Hematopoietic multipotent progenitor cell treated with erythropoietin and hydrocortisone succinate and interleukin-3 and kit ligand, for 15 days (in vitro differentiated cells): ENCODE measurements at places on chromosomes 12 and 14.

- DNase-seq: no peak
Observed at GRCh38 chr14:96710060-96710666, 87.0 kb upstream of the VRK1 start.

DNA sequence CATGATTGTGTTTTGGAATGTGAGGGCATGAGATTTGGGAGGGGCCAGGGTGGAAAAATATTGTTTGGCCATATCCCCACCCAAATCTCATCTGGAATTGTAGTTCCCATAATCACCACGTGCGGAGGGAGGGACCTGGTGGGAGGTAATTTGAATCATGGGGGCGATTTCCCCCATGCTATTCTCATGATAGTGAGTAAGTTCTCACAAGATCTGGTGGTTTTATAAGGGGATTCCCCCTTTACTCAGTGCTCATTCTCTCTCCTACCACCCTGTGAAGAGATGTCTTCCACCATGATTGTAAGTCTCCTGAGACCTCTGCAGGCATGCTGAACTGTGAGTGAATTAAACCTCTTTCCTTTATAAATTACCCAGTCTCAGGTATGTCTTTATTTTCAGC lies 15.7 kb downstream of the OR10P1 start:
- no peak for DNase-seq

GRCh38 chr12:80861641-80862378 lies 75.9 kb downstream of the LIN7A start:
- no peak for DNase-seq

- DNase-seq: no peak
Observed at GRCh38 chr14:29857551-29857950, 70.1 kb downstream of the PRKD1 start.

DNA sequence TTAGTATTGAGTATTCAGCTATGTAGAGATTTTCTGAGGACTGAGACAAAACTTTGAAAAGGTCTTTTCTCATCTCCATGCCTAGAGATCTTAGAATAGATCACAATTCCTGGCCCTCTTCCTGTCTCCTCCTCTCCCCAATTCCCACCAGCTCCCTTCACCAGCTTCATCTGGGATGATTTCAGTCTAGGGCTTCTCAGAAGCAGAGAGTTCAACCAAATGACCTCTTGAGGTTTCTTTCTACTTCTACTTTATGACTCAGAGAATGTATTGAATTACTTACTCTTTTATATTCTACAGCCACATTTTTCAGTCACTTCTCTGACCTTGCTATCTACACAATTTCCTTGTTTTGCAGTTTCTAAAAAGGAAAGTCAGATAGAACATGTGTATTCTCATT lies 19.4 kb upstream of the SNX6 start:
- DNase-seq: no peak

DNA sequence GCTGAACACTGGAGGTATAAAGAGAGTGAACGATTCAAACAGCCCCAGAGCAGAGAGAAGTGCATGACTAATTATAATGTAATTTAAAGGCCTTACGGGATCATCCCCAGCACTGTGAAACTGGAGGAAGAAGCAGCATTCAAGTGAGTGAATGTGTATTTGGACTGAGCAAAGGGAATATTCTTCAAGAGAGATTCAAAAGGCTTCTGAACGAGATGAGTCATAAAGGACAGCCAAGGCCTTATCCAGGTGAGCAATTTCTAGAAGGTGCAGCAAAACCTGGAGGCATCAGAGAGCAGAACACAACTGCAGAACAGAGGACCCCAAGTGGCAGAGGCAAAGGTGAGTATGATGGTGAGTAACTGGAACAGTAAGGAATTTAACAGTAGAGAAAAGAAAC lies 127.2 kb downstream of the BCAT1 start:
- no peak for DNase-seq

DNA sequence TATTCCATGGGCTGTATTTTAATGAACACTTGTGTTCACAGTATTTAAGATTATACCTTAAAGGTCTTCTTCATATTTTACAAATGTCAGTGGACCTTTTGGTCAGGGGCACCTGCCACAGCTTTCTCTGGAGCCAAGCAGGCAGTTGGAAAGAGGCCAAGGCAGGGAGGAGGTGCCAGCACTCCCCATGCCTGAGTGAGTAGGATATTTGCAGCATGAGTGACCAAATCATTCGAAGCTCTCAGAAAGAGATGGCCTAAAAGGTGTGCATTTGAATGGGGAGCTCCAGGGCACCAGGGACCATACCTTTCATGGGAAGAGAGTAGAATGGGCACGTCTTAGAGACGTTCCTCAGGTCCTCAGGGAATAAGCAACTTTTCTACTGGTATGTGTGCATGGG lies 121.6 kb downstream of the GPR135 start:
- no peak for DNase-seq
